ENCODE measurements at places on chromosomes 11 and 22. TPM values are rescaled to one million over a fixed set of nuclear protein-coding genes. Genes with fewer than 3 reads are reported as not detected.

POLR2L gene
- 75.3 TPM for total RNA-seq

FKBP2 gene
- 70.5 TPM for total RNA-seq

ELMOD1 gene
- 0.55 TPM for total RNA-seq

GRCh38 chr11:12673601-12673923 is 659 bp upstream of the TEAD1 start:
- H3K36me3 ChIP-seq, result no peaks in the 10 kb centered on the region
- H3K27ac ChIP-seq, result peak overlapping the region; percentile 99
- H3K4me3 ChIP-seq, result peak overlapping the region; percentile 87
- H3K27me3 ChIP-seq, result no peaks in the 10 kb centered on the region
- DNase-seq, result no peak
- no peaks in the 10 kb centered on the region for H3K4me1 ChIP-seq

- no peak for DNase-seq
- H3K36me3 ChIP-seq, result no peaks in the 10 kb centered on the region
- no peak overlapping the region for H3K27ac ChIP-seq
Measured at GRCh38 chr22:16915701-16916100, 90.5 kb upstream of the XKR3 start.

- no peak overlapping the region for H3K4me3 ChIP-seq
- peak overlapping the region; percentile 83 for H3K27ac ChIP-seq
Measured at GRCh38 chr11:19978668-19979518, 181.4 kb downstream of the DBX1 start.

- no peaks in the 10 kb centered on the region for H3K27me3 ChIP-seq
- H3K27ac ChIP-seq, result no peak overlapping the region
- peaks cover 23% of the 10 kb centered on the region for H3K4me1 ChIP-seq
- H3K36me3 ChIP-seq, result no peaks in the 10 kb centered on the region
Measured at GRCh38 chr11:27004103-27004502, 10.2 kb downstream of the FIBIN start.

DNA sequence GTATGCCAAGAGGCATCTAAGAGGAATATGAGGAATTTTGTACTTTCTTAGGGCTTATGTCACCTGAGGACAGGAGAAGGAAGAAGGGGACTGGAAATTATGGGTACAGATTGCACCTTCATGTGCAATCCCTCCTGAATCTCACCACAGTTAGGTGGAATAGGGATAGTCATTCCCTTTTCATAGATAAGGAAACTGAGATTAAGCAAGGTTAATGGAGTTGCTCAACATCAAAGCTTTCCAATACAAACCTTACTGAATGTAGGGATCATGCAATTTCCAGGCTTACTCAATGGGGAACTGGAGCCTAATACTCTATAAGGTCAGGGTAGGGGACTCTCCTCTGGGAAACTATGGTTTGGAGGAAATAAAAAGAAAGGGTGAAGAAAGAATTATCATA is 133.0 kb downstream of the C11orf87 start:
- no peaks in the 10 kb centered on the region for H3K4me1 ChIP-seq
- H3K27ac ChIP-seq, result no peak overlapping the region
- H3K4me3 ChIP-seq, result no peak overlapping the region
- no peaks in the 10 kb centered on the region for H3K27me3 ChIP-seq
- DNase-seq, result no peak
- no peaks in the 10 kb centered on the region for H3K36me3 ChIP-seq

DNA sequence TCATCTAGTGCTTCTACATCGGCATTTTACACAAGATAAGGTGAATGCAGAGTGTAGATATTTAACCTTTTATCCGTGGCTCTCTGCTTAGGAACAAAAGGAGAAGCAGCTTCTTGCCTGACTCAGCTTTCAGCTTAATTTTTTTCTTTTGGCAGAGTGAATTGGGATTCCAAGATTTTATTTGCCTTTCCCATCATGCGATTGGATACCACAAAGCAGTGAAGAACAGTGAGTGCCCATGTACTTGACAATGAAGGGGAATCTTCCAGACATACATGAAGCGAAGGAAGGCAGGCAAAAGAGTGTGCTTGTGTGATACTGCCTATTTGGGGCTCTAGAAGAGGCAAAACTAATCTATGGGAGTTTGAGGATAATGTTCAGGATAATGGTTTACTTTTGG is 17.0 kb upstream of the CHKA start:
- no peak for DNase-seq
- H3K27me3 ChIP-seq, result no peaks in the 10 kb centered on the region
- H3K4me1 ChIP-seq, result peaks cover 5% of the 10 kb centered on the region
- no peak overlapping the region for H3K4me3 ChIP-seq
- H3K36me3 ChIP-seq, result no peaks in the 10 kb centered on the region

DNA sequence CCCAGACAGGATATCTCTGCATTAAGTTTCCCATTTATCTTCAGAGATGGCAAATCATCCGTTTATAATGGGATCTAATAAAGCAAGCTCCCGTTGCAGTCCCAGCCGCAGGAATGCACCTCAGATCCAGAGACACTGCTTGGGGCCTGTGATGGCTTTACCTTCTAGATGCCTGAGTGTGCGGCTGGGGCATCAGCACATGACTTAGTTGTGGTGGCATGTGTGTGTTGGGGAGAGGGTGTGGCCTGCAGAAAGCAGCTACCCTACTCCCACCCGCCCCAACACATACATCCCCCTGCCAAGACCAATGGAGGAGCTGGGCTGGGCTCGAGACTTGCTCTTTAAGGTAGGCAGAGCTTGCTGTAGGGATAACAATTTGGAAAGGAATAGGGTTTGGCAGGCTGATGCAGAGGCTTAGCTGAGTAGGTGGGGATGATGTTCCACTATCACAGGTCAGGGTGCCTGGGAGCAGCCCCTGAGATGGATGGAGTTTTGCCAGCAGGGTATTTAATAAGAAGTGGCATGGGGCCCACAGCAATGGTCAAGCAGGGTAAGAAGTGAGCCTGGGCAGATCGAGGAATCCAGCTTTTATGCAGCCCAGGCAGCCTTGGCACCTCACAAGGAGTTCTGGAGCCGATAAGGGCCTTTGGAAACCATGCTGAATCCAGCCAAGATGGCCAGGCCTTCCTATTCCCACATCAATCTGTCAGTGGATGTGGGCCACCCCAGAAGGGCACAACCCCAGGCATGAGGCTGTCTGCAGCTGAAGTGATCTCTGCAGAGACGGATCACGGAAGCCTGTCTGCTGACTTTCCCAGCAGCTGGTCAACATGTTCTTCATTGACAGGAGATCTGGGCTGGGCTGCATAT is 601.3 kb downstream of the BUD13 start:
- H3K27ac ChIP-seq, result no peak overlapping the region
- no peak overlapping the region for H3K4me3 ChIP-seq
- H3K27me3 ChIP-seq, result no peaks in the 10 kb centered on the region

- H3K36me3 ChIP-seq, result no peaks in the 10 kb centered on the region
- H3K27ac ChIP-seq, result peak overlapping the region; percentile 95
- no peak overlapping the region for H3K4me3 ChIP-seq
- peak; percentile 94 for DNase-seq
- no peaks in the 10 kb centered on the region for H3K27me3 ChIP-seq
Measured at GRCh38 chr11:57427727-57428082, 784 bp upstream of the SLC43A3 start.

DNA sequence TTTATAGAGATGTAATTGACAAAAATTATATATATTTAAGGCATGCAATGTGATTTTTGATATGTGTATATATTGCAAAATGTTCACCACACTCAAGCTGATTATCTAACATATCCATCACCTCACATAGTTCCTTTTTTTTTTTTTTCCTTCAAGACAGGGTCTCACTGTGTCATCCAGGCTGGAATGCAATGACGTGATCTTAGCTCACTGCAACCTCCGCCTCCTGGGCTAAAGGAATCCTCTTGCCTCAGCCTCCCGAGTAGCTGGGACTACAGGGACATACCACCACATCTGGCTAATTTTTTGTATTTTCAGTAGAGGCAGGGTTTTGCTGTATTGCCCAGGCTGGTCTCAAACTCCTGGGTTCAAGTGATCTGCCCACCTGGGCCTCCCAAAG is 65.1 kb upstream of the SLC35C1 start:
- no peak for DNase-seq
- H3K36me3 ChIP-seq, result no peaks in the 10 kb centered on the region
- no peaks in the 10 kb centered on the region for H3K4me1 ChIP-seq
- H3K4me3 ChIP-seq, result no peak overlapping the region
- no peak overlapping the region for H3K27ac ChIP-seq

- H3K27me3 ChIP-seq, result no peaks in the 10 kb centered on the region
- peak; percentile 61 for DNase-seq
- H3K4me3 ChIP-seq, result no peak overlapping the region
- peaks cover 23% of the 10 kb centered on the region for H3K36me3 ChIP-seq
- H3K27ac ChIP-seq, result no peak overlapping the region
Measured at GRCh38 chr11:118899706-118900360, 16.1 kb downstream of the CXCR5 start.

- H3K27me3 ChIP-seq, result no peaks in the 10 kb centered on the region
- no peaks in the 10 kb centered on the region for H3K36me3 ChIP-seq
- no peak overlapping the region for H3K4me3 ChIP-seq
- no peak for DNase-seq
Measured at GRCh38 chr22:28608546-28608945, 71.1 kb downstream of the TTC28 start.

GRCh38 chr11:8731647-8732323 is 49.2 kb downstream of the RPL27A start:
- H3K36me3 ChIP-seq, result no peaks in the 10 kb centered on the region
- H3K4me1 ChIP-seq, result peaks cover 76% of the 10 kb centered on the region
- H3K27me3 ChIP-seq, result no peaks in the 10 kb centered on the region
- H3K4me3 ChIP-seq, result no peak overlapping the region
- no peak for DNase-seq
- peak overlapping the region; percentile 90 for H3K27ac ChIP-seq
